ENCODE measurements at places on chromosomes 7 and 10. TPM values are rescaled to one million over a fixed set of nuclear protein-coding genes. Genes with fewer than 3 reads are reported as not detected.

Gene MOGAT3
- total RNA-seq, result not detected

Gene MMP21
- not detected for total RNA-seq

Gene COX19
- 2.7 TPM for total RNA-seq

Gene TMEM248
- total RNA-seq, result 115 TPM

Gene TACR2
- not detected for total RNA-seq

Gene PLAU
- total RNA-seq, result 56.8 TPM

Gene MEOX2
- 1.5 TPM for total RNA-seq

Gene CD36
- 0.15 TPM for total RNA-seq

Gene PAX4
- not detected for total RNA-seq

Gene GIMAP4
- not detected for total RNA-seq

Gene KNDC1
- 0.15 TPM for total RNA-seq

Gene HYAL4
- not detected for total RNA-seq
